Diencephalon (tissue), 1 donor: ENCODE measurements at places on chromosomes 2 and 18. TPM values are rescaled to one million over a fixed set of nuclear protein-coding genes. Genes with fewer than 3 reads are reported as not detected.

The BUB1 gene
- total RNA-seq, result 12.9 TPM

The PAX8 gene
- total RNA-seq, result 0.69 TPM

The SNTG2 gene
- 4.2 TPM for total RNA-seq

The TRABD2A gene
- total RNA-seq, result 2.5 TPM

The CDH2 gene
- 216 TPM for total RNA-seq
